ENCODE measurements at places on chromosomes 1 and 21. TPM values are rescaled to one million over a fixed set of nuclear protein-coding genes. Genes with fewer than 3 reads are reported as not detected.

Gene VWA5B1
- total RNA-seq: under 0.01 TPM

- DNase-seq: no peak
These were observed 1.4 kb downstream of the RBBP4 start for GRCh38 chr1:32652244-32652962.

- DNase-seq: no peak
These were observed 4.4 kb downstream of the CCN1 start for GRCh38 chr1:85584923-85585322.

Gene CRABP2
- total RNA-seq: 0.27 TPM

GRCh38 chr1:18564676-18565075, 66.0 kb upstream of the PAX7 start:
- DNase-seq: no peak

DNA sequence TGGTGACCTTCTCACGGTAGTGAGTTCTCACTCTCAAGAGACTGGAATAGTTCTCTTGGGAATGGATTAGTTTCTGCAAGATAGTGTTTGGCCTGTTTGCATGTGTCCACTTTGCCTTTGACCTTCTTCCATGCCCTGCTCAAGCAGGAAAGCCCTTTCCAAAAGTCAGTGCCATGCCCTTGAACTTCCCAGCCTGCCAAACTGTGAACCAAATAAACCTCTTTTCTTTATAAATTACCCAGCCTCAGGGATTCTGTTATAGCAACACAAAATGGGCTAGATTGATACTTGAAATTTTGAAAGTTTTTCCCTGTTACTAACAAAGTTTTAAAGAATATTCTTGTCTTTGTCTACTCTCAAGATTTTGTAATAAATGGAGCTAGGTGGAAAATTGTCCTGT, 139.6 kb downstream of the SLC35F3 start:
- DNase-seq: no peak

DNA sequence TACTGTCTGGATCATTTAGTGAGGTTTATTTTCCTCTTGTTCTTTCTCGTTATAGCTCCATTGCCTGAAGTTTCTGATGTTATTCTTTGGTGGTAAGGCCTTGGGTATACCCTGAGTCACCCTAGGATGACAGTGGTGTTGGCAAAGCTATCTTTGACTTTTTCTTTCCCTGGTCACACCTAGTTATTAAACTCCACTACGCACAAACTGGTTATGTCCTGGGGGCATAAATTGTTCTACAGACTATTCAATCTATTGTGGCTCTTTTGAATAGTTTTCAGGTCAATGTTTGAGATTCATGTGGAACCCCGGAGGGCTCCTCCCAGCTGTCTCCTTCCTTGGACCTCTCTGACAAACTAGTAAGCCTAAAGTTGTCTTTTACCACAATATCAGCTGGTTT, 157.7 kb downstream of the SLC35F3 start:
- no peak for DNase-seq

Gene SPATA17
- under 0.01 TPM for total RNA-seq

DNA sequence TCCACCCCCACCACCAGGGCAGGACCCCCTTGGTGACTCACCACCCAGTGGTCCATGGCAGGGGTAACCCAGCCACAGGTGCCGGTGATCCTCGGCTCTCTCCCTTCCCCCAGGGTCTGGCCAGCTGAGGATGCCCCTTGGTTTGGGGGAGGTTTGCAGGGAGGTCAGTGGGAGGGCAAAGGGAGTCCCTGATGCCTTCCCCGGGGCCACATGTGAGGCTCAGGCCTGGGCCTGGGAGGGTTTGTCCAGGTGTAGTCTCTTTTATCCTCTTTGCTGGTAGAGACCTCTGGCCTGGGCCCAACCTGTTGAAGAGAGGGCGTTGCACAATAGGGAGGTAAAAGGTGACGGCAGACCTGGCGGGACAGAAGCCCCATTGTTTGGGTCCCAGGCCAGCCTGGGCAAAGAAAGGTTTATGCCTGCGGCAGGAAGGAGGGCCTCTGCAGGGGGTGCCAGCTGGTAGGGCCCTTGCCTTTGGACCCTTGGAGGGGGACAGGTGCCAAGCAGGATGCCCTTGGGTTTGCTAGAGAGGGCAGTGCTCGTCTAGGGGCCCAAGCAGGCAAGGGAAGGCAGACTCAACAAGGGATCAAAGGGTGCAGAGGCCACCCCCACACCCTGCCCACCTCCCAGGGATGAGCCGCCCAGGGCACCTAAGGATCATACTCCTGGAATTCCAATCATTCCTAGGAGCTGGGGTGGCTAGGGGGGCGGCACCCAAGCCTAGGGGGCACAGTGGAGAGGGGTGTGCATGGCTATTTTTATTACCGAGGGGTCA, 760 bp upstream of the TINAGL1 start:
- DNase-seq: no peak

GRCh38 chr1:173161510-173162221, 45.5 kb downstream of the TNFSF4 start:
- DNase-seq: no peak
